ENCODE measurements at places on chromosomes 5 and 9.

- DNase-seq: no peak
Observed at GRCh38 chr5:140556438-140556837, 835 bp downstream of the SRA1 start.

GRCh38 chr9:6441269-6441668 lies 28.3 kb downstream of the UHRF2 start:
- no peak for DNase-seq

- no peak for DNase-seq
Observed at GRCh38 chr5:31664566-31664965, 25.6 kb downstream of the PDZD2 start.

GRCh38 chr5:66652818-66653217 lies 56.6 kb downstream of the MAST4 start:
- DNase-seq: no peak

DNA sequence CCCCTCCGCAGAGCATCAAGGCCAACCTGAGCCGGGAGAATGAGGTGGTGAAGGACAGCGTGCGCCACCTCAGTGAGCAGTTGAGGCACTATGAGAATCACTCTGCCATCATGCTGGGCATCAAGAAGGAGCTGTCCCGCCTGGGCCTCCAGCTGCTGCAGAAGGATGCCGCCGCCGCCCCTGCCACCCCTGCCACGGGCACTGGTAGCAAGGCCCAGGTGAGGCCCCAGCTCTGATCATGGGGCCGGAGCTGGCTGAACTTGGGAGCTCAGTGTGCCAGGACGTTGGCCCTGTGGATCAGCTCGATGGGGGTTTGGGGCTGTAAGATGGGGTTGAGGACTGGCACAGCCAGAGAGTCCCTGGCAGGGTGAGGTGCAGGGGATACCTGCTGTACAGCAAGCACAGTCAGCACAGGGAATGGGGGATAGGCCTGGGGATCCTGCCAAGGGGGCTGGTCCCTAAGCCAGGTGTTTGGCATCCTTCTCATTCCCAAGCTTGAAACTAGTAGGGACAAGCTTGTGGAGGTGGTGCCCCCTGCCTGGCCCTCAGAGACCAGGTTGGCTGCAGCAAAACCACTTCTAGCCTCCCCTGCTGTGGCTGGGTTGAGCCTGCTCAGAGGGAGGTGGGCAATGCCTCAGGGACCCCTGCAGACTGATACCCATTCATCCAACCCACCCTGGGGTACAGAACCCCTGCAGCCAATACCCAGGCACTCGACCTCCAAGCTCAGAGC lies 22.5 kb downstream of the OLFML2A start:
- DNase-seq: no peak

DNA sequence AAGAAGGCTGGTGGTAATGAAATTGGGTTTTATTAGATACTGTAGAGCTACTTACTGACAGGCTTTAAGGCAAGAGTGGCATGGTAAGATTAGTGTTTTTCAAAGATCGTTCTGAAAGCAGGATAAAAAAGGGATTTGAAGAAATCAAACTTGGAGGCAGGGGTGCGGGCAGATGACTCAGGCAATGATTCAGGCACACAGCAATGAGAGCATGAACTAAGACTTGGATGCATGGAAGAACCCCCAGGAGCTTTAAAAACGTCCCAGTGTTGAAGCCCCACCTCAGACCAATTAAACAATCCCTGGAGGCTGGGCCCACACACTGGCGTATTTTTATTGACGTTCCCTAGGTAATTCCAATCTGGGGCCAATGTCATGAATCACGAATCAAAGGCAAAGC lies 102.5 kb downstream of the SREK1 start:
- DNase-seq: no peak

GRCh38 chr9:93267681-93268505 lies 84.0 kb downstream of the WNK2 start:
- no peak for DNase-seq

DNA sequence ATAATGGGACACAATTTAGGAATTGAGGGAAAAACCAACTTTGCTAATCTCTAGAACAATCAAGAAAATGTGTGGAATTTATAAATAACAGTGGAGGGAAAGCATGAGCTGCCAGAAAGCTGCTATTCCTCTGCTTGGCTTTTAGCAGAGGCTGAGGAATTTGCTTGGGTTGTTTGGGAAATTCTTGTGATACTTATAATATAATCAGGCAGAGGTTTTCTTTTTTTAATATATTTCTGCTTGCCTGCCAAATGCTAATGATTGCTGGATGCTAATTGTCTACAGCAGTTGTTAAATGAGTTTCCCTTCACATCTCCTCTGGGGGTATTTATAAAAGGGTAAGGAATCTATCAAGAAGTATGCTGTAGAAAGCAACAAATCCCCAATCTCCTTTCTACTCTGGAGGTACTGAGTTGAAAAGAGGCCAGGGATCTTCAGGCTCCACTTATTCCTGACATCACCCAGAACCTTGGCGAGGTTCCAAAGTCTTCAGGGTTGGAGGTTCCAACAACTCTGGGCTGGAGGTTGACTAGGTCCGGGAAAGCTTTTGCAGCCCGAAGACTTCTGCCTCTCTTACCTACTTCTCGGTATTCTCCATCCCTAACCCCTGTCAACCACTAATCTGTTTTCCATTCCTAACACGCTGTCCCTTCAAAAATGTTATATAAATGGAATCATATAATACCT lies 60.4 kb upstream of the TMED7 start:
- no peak for DNase-seq

- DNase-seq: no peak
Observed at GRCh38 chr5:147805030-147805454, 22.5 kb upstream of the JAKMIP2 start.

DNA sequence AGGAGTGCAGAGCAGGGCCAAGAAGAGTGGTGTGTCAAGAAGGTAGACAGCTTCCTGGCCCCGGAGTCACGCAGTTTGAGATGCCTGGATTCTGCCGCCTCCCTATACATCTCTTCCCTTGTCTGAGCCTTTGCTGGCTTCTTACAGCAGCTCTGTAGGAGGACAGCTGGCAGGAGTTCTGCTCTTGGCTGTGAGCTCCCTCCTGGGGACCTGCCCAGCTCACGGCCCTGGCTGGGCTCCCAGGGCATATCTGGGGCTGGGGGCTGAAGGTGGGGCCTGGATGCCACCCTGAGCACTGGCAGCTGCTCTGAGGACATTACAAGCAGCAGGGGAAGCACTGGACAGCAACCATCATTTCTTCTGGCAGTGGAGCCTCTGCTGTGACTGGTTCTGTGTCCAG lies 786 bp upstream of the TSSK1B start:
- DNase-seq: no peak

DNA sequence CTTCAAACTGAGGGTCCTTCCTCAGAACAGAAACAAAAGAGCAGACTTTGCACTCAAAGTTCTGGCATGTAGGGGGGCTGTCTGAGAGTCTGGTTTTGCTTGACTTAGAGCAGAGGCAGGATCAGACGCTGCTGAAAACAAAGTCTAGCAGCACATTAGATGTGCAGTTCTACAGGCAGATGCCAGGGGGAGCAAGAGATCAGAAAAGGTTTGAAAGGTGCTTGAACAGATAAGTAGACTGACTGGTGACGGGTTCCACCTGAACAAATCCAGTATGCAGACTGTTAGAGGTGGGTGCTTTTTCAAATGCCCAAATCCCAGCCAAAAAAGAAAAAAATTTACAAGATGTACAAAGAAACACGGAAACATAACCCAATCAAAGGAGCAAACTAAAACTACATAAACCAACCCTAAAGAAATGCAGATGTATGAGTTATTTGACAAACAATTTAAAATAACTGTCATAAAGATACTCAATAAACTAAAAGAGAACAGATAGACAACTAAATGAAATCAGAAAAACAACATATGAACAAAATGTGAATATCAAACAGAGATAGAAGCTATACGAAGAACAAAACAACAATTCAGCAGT lies 194.7 kb upstream of the FREM1 start:
- peak; percentile 59 for DNase-seq

DNA sequence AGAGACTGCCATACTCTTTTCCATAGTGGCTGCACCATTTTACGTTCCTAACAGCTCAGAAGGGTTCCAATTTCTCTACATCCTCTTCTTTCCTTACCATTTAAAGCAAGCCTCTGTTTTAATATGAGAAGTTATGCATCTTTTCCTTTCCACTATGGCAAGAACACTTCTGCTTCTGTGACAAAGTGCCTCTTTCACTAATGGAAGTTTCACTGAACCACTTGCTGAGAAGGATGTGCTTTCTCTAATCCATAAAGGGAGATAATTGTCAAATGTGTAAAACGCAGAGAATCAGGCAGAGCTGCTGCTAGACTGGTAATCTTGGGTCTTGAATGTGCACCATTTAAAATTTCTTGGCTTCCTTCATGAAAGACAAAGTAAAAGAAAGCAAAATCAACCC lies 131.6 kb downstream of the PJA2 start:
- no peak for DNase-seq

DNA sequence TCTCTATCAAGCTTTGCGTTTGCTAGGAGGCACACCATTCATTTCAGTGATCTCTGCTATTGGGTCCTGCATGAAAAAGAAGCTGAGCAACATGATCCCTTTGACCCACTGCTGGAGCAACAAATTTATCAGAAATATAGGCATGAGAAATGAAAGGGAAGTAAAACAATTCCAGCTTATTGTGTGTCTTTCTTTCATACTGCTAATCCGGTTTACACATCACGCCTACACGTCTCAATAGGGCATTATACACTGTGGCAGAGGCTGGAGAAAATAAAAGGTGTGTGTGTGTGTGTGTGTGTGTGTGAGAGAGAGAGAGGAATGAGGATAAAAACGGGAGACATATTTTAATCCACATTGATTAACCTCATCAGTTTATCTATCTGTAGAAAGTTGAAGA lies 2.4 kb downstream of the PTCH1 start:
- no peak for DNase-seq

GRCh38 chr5:174381241-174381640 lies 335.7 kb downstream of the NSG2 start:
- no peak for DNase-seq

DNA sequence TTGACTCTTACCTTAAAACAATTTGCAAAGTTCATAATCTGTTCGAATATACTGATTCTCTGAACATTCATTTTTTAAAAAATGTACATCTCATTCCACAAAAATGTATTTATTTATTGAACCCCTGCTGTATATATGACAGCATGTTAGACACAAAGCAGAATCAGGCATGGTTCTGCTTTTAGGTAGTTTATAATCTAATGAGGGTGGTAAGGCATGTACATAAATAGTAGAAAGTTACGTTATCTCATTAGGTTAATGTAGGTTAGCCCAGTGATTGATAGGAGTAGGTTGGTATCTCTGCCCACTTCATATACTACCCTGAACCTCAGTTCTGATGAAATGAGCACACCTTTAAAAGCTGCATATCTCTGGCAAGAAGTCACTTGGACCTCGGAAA lies 89.8 kb downstream of the ERMP1 start:
- DNase-seq: no peak

All from NCI-H748 treated with DMSO at 0.1 percent for 48 hours (cell line).